Hindlimb muscle (tissue), 1 donor: ENCODE measurements at places on chromosomes 7 and 10. TPM values are rescaled to one million over a fixed set of nuclear protein-coding genes. Genes with fewer than 3 reads are reported as not detected.

The ANKRD30A gene
- polyA plus RNA-seq, result not detected

- DNase-seq, result peak; percentile 77
These were observed 364.2 kb downstream of the SUGCT start for GRCh38 chr7:40498924-40499510.

The GARIN1A gene
- 2.1 TPM for polyA plus RNA-seq

GRCh38 chr10:79239275-79239779 is 107.9 kb upstream of the PPIF start:
- DNase-seq, result no peak

The LRRC4 gene
- polyA plus RNA-seq, result 4.7 TPM

DNA sequence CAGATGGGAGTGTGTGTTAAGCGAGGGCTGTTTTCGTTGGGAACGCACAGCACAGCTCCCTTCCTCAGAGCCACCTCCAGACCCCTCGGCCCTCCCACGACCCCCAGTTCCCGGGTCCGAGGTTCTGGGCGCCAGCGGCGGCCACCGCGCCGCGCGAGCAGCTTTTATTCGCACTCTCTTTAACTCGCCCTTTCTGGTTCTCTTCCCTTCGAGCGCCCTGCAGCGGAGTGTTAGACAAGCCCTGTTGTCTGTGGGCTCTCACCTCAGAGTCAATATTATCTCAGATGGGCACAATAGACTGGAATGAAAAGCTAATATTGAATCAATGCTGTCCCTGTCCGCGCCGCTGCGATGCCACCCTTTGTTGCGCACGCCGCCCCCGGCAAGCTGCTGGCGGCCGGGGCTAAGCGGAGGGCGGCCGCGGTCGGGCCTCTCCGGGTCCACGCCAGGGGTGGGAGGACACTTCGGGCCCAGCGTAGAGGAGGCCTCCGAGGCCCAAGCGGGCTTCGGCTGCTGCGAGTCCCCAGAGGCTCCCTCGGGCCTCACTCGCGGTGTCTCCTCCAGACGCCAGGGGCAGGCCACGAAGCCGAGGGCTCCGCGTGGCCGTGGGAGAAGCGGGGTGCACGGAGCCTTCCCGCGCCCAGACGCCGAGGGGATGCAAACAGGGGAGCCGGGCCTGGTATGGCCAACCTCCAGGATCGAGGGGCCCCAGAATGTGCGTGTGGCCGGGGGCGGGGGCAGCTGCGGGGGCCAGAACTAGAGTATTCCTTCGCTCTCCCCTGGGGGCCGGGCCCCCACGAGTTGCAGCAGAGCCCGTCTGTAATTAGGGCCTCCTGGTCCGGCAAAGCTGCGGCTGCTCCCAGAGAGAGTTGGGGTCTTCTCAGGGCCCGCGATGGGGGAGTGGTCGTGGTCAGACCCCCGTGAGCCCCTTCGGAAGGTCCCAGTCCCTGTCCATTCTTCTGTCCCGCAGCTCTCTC is 7.9 kb upstream of the EMX2 start:
- no peak for DNase-seq

DNA sequence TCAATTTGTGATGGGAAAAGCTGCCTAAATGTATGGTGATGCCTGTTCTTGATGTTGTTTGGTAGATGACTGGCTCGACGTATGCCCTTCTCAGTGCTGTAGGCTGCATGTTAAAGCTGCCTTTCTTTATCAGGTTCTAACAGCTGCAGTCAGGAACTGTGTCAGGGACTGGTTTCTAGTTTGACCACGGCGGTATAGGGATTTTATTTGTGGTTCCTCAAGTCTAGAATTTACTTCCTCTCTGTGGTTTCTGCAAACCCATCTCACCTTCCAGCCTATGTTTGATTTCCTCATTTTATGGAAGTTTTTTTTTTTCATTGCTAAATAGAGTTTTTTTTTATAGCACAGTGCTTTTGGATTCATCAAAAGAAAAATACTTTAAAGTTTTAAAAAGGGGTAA is 26.5 kb downstream of the LMTK2 start:
- DNase-seq, result no peak

DNA sequence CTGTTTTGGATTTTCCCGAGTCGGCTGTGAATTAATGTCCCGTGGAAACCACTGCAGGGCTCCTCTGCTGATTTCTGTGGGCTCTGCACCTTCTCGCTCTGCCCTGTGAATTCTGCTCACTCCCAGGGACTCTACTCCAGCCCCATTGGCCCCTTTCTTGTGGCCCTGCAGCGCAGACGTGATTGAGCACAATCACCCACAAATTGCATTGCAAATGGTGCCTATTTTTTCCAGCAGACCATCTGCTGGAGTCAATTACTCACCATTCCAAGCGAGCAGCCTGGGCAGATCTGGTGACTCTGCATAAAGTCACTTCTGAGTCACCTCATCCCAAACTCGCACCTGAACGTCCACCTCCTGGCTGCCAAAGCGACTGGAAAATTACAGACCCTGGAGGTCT is 235.8 kb downstream of the PAXIP1 start:
- no peak for DNase-seq

- DNase-seq, result no peak
These were observed 186.3 kb upstream of the ADCY1 start for GRCh38 chr7:45387837-45388236.

The NACAD gene
- 4.5 TPM for polyA plus RNA-seq

The SOSTDC1 gene
- polyA plus RNA-seq, result 6.1 TPM
